ENCODE measurements at places on chromosomes 2 and 18.
A peak's percentile ranks its signal among the peaks of the same experiment; 100 is the strongest.

DNA sequence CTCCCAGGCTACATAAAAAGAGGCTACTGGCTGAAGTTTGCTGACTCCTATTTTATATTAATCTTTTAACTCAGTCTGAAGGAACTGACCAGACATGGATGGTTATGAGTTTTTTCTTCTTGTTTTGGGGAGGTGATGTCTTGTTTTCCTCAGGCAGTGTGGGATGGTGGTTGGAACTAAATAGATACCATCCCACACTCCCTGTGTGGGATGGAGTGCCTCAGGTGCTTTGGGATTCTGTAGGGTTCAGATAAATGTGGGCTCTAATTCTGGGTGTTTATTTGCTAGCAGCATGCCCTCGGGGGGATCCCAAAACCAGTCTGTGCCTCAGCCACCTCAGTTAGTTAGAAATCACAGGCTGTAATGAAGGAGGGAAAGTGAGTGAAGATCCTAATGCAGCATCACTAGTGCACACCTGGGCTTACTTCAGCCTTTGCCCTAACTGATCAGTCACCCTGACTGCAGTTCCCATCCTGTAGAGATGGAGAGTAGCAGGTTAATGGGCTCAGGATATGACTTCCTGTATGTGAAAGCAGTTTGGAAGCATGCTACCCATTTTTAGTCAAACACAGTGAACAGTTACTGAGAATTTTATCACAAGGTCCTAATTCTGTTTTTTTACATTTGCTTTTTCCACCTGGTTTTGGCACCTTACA lies 132.2 kb downstream of the SPTBN1 start:
- DNase-seq = no peak

DNA sequence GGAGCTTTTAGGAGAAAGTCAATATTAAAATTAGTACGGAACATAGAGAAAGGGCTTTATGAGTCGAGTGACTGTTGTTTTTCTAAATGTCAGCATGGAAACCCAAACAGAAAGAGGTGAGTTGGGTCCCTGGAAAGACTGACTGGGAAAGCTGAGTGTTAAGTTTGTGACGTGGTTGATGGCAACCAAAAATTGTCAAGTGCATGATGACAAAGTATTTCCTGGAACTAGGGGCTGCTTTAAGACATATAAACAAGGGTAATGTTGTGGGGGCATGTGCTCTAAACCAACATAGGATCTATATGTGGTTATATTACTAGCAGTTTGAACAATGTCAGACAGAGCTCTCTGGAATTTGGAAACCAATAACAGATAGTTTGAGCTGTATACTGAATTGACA lies 50.9 kb upstream of the GPD2 start:
- no peak for DNase-seq

DNA sequence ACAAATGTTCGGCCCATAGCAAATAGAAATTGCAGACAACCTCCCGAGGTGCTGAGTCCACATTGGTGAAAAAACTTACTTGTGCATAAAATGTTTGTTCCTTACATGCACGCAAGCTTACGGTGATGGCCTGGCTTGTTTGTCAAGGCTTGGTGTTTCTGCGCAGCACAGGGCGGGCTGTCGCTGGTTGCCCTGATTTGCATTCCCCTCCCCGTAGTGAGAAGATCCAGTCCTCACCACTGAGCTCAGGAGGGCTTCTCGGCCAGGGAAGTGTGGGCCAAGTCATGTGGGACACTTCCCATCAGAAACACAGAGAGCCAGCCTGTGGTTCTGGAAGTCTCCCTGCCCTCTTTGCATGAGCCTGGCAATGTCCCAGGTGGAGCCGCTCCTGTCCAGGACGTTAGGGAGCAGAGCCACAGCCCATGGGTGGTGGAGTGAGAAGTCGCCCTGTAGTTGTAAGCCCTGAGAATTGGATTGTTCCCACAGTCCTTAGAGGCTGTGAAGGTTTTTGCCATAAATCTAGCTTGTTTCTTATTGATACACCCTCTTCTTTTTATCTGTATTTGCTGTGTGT lies 152.7 kb downstream of the TWIST2 start:
- no peak for DNase-seq

DNA sequence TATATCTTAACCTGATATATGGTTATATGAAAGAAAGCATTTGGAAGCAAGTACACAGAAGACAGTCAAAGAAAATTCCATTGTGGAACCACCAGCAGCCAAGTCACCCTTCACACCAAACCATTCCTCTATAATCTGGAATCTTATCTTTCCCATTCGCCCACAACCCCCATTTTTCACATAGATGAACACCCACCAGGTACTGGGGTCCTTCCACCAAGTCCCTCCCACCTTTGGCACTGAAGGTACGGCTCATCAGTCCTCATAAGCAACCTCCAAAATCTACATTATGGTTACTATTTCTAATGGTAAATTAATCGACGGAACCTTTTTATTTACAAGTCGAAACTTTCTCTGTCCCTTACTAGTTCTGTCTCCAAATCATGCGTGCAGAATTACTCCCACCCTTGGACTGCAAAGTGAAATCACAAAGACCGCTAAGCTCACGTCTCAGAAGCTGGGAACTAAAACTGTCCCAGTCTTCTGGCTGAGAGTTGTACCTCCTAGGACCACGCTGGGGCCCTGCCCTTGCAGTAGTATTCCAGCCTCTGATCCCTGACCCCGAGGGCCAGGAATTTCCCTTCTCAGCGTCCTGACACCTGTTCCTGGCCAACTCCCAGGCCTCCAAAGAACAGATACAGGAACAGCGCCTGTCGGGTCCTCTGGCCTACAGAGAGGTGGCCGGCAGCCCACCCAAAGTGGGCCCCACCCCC lies 702 bp downstream of the OLA1 start:
- DNase-seq = no peak

DNA sequence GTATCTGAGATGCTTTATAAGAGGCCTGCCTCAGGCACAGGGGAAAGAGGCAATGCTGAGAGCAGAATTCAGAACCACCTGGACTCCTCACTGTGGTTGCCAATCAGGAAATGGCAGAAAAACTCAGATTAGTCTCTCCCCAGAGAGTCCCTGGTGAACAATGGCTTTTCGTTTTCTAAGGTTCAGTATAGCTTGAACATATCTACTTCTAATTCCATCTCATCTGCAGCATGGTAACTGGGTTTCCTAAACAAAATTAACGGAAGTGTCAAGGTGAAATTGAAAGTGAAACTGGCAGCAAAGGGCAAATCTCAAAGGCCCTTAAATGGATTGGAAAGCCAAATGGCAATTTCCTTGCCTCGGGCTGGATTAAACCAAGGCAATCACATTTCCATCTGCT lies 480.2 kb upstream of the ACVR2A start:
- DNase-seq = no peak

DNA sequence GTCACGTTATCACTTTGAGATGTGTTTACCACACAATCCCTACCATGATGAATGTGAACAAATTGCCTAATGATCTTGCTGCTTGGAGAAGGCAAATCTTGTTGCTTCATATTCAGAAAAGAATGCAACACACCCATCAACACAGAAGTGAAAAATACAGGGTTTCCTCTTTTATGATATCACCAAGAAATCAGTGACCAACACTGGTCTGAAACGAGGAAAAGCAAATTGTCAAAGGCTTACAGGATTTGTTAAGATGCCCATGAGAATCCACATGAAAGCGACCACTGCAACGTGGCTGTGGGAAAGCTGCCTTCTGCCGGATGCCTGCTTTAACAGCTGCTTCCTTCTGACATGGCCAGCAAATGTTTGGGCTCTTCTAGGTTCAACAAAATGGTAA lies 397.6 kb upstream of the LRATD1 start:
- DNase-seq = no peak

- no peak for DNase-seq
Measured at GRCh38 chr2:190792956-190793888, 87.4 kb upstream of the GLS start.

DNA sequence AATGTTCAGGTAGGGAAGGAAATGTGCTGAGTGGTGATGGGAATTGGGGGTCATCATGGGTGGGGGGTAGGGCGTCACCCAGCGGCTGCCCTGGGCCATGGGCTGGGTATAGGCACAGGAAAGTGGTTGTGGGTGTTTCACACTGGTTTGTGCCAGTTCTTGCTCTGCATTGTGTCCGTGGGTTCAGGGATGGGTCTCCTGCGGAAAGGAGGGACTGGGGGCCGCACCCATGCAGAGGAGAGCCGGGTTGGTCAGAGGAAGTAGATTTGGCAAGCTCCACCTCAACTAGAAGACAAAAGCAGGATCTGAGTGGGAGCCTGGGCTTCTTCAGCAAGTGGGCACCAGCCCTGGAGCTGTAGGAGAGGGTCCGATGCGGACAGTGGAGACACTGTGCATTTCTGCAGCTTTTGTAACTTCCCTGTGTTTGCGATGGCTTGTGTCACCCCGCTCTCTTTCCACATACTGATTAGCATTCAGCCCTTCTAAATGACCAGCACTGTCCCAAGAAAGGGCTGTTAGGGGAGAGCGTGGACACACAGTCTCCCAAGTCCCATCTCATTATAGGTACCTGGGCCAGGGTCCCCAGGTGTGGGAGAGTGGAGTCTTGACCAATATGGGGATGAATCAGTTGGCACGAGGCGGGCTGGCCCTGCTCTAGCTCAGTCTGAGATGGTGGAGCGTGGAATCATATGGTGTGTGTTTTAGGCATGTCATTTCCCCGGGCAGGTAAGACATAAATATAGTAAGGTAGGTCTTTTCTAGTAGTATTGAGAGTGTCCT lies 67.2 kb downstream of the LRRFIP1 start:
- no peak for DNase-seq

- DNase-seq = no peak
Measured at GRCh38 chr18:79818631-79819030, 20.9 kb downstream of the KCNG2 start.

GRCh38 chr2:218927422-218927821 lies 32.0 kb upstream of the CDK5R2 start:
- no peak for DNase-seq

DNA sequence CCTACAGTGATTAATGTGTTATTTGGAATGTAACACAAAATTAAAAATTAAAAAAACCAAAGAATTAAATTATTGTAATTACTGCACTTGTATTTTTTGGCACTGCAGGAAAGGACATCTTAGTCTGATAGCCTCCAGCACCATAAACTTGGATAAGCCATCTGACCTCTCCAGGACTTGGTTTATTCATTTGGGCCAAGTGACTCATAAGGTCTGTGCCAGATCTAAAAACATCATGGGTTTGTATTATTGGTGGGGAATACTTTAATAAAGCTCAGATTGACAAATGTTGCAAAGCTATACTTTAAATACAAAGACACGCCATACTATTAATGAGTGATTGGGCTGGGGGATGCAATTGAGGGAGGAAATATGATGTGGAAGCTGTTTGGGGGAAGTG lies 225.2 kb downstream of the ZNF521 start:
- DNase-seq = no peak

GRCh38 chr2:144378551-144378950 lies 141.4 kb downstream of the ZEB2 start:
- no peak for DNase-seq

- DNase-seq = no peak
Measured at GRCh38 chr2:145752091-145752806, 1232.3 kb upstream of the ZEB2 start.

DNA sequence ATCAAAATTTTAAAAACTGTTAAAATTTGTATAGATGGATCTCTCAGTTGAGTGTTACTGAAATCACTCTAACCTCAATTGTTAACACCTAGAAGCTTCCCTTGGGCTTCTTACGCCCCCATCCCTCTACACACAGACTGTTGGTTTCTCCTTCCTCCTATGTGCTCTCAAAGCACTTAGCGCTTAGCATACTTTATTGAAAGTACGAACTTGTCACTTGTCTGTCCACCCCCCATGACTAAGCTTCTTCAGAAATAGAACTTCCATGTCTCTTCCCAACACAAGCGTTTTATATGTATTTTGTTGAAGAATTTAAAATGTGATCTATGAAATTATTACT lies 441 bp downstream of the MPHOSPH10 start:
- no peak for DNase-seq

GRCh38 chr2:202317080-202317857 lies 51.7 kb downstream of the NOP58 start:
- DNase-seq = no peak

GRCh38 chr18:62523631-62524439 lies 1.0 kb downstream of the ZCCHC2 start:
- DNase-seq = peak; percentile 10

- no peak for DNase-seq
Measured at GRCh38 chr2:228590681-228591080, 409.2 kb upstream of the SPHKAP start.

GRCh38 chr18:74501386-74501785 lies 5.2 kb downstream of the CNDP2 start:
- DNase-seq = no peak

DNA sequence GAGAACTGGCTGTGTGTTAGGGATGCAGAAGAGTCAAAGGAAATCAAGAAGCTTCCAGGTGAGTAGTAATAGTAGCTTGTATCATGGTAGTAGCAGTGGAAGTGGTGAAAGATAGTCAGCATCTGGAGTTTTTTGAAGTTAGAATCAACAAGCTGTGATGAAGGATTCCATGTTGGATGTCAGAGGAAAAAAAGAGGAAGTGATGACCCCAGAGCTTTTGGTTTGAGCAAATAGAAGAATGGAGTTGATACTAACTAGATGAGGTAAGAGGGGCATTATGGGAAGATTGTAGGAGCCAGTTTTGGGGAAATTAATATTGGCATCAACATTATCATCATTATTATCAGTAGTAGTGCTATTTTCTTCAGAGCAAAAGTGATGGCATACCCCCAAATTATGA lies 542.2 kb downstream of the XIRP2 start:
- no peak for DNase-seq

DNA sequence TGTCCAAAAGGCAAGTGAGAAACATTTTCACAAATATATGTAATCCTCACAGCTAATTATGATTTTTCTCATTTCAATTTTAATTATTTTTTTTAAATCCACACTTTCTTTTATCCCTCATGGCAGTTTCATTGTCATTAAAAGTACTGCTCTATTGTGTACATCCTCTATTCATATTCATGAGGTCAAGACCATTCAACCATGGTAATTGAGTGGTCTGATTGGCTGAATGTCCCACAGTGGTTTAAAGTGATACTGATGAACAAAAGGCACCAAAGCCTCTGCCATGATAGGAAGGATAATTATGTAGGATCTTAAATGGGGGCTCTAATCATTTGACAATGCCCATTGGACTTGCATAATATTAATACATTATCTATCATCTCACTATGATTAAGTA lies 108.4 kb upstream of the EPHA4 start:
- no peak for DNase-seq
